ENCODE measurements at places on chromosomes 6 and 20.

DNA sequence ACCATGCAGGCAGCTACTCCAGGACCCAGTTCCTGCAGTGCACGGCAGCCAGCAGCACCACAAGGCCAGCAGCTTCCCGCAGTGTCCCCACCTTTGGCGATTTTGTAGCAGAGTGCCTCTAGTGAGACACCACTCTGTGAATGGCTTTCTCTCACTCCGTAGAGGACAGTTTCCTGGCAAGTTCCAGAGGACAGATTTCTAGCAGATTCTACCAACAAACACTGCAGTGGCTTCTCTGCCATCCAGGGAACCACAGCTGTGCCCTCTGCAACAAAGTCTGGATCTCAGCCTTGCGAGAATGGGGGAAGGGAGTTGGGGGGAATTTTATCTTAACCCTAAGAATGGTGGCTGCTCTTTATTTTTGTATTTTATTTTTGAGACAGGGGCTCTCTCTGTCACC, 28.7 kb downstream of the SNHG17 start:
- no peak for DNase-seq

- no peak for DNase-seq
Observed at GRCh38 chr6:126145351-126145750, 159.0 kb downstream of the TRMT11 start.

DNA sequence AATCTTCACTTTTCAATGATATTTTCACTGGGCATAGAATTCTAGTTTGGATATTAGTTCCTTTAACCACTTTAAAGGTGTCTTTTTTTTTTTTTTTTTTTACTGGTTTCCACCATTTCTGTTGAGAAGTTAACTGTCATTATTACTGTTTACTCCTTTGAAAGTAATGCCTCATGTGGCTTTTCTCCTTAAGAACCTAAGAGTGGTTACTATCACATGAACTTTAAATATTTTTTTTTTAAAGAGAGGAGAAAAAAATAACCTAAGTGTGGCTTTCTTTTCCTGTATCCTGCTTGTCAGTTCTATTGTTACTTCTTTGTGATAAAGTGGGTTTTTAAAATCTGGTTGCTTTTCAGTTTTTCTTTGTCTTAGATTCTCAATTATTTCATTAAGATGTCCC, 229.5 kb downstream of the CDH26 start:
- no peak for DNase-seq

DNA sequence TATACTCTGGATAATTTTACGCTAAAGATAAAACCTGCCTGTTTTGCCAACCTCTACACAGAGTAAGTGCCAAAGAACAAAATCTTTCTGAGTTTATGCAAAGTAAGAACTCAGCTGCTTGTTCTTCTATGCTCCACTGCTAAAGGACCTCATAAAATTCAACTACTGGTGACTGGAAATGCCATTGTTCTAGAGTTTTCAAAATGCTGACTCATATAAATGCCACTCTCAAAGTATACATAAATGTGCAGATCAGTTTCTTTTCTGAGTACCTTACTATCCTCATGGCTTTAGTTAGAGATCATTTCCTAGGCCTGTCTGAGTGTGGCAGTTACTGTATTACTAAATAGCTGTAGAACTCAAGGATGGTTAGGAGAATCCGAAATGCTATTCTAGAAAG, 45.6 kb downstream of the LYRM4 start:
- DNase-seq: no peak

GRCh38 chr6:21850691-21851090, 257.1 kb downstream of the SOX4 start:
- DNase-seq: no peak

DNA sequence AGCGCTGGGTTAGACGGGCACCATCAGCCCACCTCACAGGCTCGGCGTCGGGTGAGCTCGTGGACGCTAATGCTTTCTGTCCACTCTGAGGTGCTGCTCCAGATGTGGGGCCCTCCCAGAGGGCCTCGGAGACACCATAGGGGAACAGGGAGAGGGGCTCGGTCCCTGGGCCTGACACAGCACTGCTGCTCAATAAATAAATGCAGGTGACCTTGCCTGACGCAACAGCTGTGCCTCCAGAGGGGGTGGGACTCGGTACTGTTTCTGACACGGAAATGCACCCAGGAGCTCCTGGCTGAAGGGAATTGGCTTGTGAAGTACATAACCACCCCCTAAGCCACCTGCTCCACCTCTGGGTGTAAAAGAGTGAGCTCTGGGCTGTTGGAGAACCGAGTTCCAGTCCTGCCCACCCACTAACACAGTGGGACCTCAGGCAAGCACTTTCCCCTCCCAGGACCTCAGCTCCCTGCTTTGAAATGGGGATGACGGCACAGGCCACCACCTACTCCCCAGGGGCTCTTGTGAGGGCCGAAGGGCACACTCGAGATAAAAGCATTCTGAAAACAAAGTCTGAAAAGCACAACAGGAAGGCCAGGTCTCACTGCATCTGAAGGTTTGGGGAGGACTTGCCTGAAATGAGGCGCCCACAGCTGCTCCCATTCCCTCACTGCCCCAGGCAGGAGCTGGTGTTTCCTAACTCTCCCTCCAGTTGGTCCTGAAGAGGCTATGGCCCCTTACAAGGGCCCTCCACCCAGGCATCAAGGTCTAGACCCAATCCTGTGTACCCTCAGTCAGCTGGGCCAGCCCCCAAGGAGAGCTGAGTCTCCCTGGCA, 6.7 kb downstream of the KCNK15 start:
- DNase-seq: no peak

GRCh38 chr20:35743693-35744491, 1.8 kb upstream of the RBM39 start:
- DNase-seq: no peak

DNA sequence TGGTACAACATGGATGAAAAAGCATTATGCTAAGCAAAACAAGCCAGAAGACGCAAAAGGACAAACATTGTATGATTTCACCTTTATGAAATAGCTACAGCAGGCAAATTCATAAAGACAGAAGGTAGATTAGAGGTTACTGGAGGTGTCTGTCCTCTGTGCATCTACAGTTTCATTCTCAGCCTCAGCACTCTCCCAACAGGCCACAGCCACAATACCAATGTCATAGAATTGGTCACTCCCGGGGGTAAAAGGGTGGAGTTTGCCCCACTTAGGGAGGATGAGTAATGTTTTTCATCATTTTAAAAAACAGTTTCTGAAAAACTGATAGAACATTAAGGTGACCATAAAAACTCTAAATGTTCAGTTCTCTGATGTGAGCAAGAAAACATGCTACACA, 17.2 kb upstream of the TMX4 start:
- no peak for DNase-seq

DNA sequence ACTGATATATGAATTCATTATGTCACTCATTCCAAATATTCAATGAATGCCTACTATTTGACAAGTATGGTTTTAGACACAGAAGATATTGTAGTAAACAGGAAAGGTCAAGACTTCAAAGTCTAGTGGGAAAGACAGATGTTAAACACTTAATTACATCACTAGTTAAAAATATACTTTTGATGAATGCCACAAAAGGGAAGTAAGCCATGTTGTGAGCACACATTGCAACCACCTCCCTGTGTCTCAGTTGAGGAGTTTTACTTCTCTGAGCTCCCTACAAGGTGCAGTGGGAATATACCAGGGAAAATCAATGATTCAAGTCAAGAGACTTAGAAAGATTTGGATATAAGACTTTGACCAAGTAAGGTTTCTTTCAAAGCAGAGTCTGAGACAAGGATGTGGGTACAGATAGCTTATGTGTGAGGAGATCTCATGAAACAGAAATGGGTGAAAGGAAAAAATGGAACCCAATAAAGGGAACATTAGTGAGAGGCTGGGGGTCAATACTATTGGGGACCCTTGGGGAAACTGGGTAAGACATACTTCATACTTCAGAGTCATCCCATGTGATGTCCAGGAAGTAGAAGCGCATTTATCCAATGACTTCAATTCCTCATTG, 503.7 kb downstream of the KIF16B start:
- DNase-seq: no peak

DNA sequence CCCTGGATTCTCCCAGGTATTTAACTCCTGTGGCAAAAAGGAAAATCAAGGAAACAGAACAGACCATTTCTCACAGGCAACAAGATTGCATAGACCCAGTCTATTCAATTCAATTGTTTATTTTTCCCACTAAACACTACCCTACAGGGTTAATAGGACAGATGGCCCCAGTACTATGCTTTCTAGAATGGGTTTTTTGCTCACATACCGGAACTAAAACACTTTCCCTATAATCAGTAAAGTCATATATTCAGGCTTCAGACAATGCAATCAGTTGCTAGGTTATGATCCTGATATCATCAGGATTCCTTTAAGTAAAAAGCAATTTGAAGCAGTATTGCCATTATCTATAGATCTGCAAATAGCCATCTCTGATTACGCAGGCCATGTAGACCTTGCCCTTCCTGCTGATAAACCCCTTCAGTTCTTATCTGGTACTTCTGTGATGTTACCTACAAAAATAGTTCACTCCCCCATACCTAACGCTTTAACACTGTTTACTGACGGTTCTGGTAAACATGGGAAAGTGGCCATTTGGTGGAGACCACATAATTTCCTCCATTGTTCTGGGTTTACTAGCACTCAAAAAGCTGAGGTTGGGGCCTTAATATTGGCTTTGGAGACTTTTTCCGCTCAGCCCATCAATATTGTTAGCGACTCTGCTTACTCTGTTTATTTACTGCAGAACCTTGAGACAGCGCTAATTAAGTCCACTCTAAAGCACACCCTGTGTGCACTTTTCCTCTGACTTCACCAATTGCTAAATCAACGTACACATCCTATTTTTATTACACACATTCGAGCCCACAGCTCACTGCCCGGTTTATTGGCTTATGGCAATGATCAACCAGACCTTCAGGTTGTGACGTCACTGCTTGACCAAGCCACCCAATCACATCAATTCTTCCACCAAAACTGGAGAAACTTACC, 666.0 kb downstream of the PHF3 start:
- DNase-seq: no peak

DNA sequence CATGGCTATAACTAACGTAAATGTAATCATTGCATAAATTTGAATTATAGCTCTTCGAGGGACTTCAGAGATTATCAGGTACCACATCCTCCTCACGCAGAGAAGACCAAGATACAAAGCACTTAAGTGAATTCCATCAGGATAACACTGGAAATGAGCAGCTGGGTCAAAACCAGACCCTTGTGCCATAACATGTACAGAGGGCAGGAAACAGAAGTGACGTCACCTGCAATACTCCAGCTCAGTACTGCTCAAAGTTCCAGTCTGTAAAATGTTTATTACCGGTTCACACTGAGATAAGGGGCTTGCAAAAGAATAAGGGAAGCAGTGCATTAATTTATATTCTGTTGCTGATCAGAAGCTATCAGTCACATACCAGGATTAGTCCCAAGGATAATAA, 45.8 kb downstream of the RGS17 start:
- no peak for DNase-seq

DNA sequence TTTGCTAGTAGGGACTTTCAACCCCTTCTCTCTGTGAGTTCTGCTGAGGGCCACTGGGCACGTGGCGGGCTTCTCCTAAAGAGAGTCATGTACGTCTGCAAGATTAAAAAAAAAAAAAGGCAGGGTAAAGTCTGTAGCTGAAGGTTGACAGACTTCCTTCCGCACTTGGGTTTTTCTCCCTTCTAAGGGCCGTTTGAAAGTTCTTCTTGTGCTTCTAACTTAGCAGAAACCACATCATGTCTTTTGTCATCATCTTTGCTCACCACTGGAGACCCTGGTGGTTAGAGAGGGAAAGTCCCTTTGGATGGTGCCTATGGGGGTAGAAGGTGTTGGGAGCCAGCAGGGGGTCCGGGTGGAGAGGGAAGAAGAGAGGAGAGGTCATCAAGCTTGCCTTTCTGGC, 31.4 kb downstream of the PRDM1 start:
- no peak for DNase-seq

DNA sequence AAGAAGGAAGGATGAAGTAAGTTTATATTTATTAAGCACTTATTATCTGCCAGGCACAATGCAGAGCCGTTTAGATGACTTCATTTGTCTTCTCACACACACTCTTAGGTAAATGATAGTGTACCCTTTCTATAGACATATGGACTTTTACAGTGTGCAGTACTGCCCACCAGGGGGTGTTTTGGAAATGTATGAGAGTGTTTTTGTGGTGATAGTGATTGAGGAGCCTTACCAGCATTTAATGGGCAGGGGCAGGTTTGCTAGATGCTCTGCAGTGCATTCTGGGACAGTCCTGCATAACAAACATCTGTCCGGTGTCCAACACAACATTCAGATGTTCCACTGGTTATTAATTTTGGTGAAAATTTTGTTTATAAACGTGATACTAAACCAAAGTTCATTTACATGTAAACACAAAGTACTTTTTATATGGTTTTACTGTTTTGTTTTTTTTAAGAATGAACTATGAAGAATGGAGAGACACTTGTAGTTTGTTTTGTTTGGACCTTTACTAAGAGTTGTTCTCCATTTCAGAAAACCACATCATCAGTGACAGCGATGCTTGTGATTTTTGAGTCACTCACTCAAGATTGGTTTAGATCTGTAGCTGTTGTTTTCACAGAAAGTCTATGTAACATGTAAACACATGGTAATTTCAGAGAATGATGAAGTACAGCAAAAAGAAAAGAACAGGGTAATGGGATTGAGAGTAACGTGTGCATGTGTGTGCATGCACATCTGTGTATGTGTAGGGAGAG, 19.9 kb downstream of the KCNS1 start:
- DNase-seq: peak; percentile 33

DNA sequence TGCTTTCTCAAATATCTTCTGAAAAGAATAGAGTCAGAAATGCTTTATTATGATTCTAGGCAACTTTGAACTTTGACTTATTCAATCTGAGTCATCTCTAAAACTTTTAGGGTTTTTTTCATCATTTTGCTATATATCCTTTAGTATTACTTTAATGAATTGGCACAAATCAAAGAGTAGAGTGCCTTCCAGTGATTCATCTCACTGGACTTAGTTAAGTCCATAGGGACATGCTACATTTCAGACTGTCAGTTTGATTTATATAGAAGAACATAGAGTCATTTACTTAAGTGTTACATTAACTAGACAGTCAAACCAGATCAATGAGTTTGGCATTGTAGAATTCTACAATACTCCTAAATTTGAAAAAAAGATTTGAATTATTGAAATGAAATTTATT, 1235.7 kb upstream of the MAP3K7 start:
- DNase-seq: no peak

GRCh38 chr6:163941624-163941976, 527.1 kb downstream of the QKI start:
- no peak for DNase-seq

GRCh38 chr6:175680-176079, 116.6 kb upstream of the DUSP22 start:
- no peak for DNase-seq

DNA sequence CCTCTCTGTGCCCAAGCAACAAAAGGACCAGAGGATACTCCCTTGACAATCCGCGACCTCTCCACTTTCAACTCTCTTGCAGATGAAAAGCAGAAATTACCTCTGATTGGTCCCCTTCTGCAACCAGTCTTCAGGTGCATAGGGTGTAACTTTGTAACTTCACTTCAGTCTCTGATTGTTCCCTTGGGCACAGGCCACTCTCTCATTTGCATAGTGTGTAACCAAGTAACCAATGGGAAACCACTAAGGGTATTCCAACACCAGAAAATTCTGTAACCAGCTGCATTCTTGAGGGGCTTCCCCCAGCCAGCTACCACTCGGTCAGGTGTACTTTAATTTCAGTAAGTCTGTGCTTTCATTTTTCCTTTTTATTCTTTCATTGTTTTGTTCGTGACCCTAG, 4.4 kb upstream of the RAET1L start:
- no peak for DNase-seq
